ENCODE measurements at places on chromosomes 4 and X. TPM values are rescaled to one million over a fixed set of nuclear protein-coding genes. Genes with fewer than 3 reads are reported as not detected.

DNA sequence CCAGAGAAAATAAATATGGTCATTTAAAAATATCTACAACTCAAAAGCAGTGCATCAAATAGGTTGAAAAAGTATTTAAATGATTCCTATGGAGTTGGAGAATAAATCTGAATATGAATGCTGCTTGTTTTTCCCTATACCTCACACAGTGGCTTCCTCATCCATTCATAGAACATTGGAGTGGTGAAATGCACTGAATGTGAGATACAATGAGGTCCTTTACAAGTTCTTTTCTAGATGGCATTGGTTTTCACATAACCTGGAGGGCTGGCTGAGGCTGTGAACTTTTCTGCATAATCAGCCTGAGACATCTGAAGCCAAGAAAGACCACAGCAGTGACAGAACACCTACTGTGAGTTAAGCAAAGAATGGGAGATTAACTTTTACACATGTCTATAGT, 279.1 kb upstream of the NRK start:
- H3K27ac ChIP-seq, result no peak overlapping the region
- no peaks in the 10 kb centered on the region for H3K4me1 ChIP-seq

DNA sequence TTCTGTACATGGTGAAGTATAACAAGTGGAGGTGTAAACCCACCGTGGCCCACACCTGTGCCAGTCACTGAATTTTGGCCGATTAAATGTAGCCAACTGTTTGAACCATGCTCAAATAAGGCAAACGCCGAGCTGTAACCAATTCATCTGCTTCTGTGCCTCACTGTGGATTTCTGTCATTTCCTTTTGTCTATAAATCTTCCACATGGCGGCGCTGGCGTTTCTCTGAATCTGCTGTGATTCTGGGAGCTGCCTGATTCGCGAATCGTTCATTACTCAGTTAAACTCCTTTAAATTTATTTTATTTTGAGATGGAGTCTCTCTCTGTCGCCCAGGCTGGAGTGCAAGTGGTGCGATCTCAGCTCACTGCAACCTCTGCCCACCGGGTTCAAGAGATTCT, 19.2 kb downstream of the SUPT20HL2 start:
- no peak for DNase-seq
- no peak overlapping the region for H3K27ac ChIP-seq
- no peaks in the 10 kb centered on the region for H3K27me3 ChIP-seq
- no peak overlapping the region for H3K4me3 ChIP-seq
- no peaks in the 10 kb centered on the region for H3K36me3 ChIP-seq

- DNase-seq, result no peak
- no peak overlapping the region for H3K27ac ChIP-seq
- no peak overlapping the region for H3K4me3 ChIP-seq
- H3K4me1 ChIP-seq, result no peaks in the 10 kb centered on the region
These were observed 16.0 kb upstream of the LSM6 start for GRCh38 chr4:146159384-146160058.

- H3K4me3 ChIP-seq, result no peak overlapping the region
- no peaks in the 10 kb centered on the region for H3K27me3 ChIP-seq
- no peaks in the 10 kb centered on the region for H3K36me3 ChIP-seq
- no peak overlapping the region for H3K27ac ChIP-seq
- no peaks in the 10 kb centered on the region for H3K4me1 ChIP-seq
These were observed 95.1 kb downstream of the ARSF start for GRCh38 chrX:3136161-3136961.

- H3K27me3 ChIP-seq, result no peaks in the 10 kb centered on the region
- no peak overlapping the region for H3K4me3 ChIP-seq
- H3K27ac ChIP-seq, result no peak overlapping the region
- H3K36me3 ChIP-seq, result no peaks in the 10 kb centered on the region
These were observed 85.2 kb upstream of the CLCN4 start for GRCh38 chrX:10071451-10072144.

DNA sequence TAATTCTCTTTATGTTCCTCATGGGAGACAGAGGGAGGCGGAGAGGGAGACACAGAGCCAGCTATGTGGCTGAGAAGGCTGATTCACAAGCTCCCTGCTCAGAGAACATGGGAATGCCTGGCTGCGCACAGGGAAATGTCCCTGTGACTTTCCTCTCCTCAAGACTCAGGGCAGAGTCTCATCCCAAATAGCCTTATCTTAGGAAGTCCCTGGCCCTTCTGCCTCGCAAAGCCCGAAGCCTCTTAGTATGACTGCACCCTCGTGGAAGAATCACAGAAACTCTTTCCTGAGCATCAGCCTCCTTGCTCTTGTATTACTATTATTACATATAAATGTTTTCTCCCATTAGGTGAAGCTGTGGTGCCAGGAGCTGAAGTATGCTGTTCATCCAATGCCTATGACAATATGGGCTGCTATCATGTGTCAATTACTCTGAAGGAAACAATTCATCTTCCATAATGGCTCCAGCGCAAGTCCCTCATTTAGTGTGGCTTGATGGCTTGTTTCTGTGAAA, 230.5 kb downstream of the MGST2 start:
- no peak overlapping the region for H3K4me3 ChIP-seq
- no peak for DNase-seq
- no peak overlapping the region for H3K27ac ChIP-seq
- no peaks in the 10 kb centered on the region for H3K36me3 ChIP-seq
- H3K4me1 ChIP-seq, result peaks cover 5% of the 10 kb centered on the region
- H3K27me3 ChIP-seq, result no peaks in the 10 kb centered on the region

- no peaks in the 10 kb centered on the region for H3K27me3 ChIP-seq
- no peak overlapping the region for H3K27ac ChIP-seq
- no peaks in the 10 kb centered on the region for H3K36me3 ChIP-seq
- peaks cover 6% of the 10 kb centered on the region for H3K4me1 ChIP-seq
- H3K4me3 ChIP-seq, result no peak overlapping the region
- DNase-seq, result no peak
These were observed 19.8 kb upstream of the MANBA start for GRCh38 chr4:102780476-102781144.

GRCh38 chrX:110407910-110408545, 49.4 kb downstream of the RTL9 start:
- no peak for DNase-seq
- no peaks in the 10 kb centered on the region for H3K27me3 ChIP-seq
- H3K27ac ChIP-seq, result no peak overlapping the region
- H3K36me3 ChIP-seq, result no peaks in the 10 kb centered on the region

DNA sequence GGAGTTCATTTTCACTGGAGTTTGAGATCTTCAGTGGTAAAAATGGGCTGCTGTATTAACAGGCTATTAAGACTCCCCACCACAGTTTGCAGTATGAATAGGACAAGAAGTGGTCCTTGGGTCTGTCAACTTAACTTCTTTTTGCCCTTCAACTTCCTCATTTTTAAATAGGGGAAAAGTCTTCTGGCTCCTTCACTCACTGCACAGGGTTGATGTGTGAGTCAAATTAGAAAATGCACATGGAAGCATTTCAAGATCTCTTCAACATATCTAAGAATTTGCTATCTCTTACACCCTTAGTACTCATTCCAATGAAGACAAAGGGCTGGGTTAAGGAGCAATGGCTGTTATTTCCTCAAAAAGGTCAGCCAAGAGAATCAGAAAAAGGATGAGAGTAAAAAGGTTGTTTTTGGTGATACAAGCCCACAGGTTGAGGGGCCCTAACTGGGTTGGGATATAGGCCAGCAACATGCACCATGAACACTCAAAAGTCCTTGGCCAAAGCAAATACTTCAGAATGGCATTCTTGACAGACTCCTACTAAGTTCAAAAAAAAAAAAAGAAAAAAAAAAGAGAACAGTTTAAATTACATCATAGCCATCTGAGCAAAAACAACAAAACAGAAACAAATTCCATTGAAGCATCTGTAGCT, 13.4 kb downstream of the PDE5A start:
- no peaks in the 10 kb centered on the region for H3K27me3 ChIP-seq
- peak overlapping the region; percentile 21 for H3K27ac ChIP-seq
- DNase-seq, result no peak

GRCh38 chrX:75596178-75596577, 73.3 kb upstream of the ZDHHC15 start:
- H3K27me3 ChIP-seq, result no peaks in the 10 kb centered on the region
- no peak overlapping the region for H3K4me3 ChIP-seq
- no peak for DNase-seq
- no peak overlapping the region for H3K27ac ChIP-seq
- H3K36me3 ChIP-seq, result no peaks in the 10 kb centered on the region

DNA sequence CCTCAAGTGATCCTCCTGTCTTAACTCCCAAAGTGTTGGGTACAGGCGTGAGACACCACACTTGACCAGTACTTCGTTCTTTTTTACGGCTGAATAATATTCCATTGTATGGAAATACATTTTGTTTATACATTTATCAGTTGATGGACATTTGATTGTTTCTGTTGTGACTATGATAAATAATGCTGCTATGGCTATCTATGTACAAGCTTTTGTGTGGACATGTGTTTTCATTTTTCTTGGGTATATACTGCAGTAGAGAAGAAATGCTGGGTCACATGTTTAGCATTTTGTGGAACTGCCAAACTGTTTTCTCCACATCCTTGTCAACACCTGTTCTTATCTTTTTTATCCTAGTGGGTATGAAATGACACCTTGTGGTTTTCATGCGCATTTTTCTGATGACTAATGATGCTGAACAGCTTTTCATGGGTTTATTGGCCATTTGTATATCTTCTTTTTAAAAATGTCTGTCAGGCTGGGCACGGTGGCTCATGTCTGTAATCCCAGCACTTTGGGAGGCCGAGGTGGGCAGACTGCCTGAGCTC, 37.3 kb downstream of the SAT1 start:
- no peak for DNase-seq
- no peaks in the 10 kb centered on the region for H3K36me3 ChIP-seq
- no peak overlapping the region for H3K4me3 ChIP-seq
- H3K4me1 ChIP-seq, result no peaks in the 10 kb centered on the region

DNA sequence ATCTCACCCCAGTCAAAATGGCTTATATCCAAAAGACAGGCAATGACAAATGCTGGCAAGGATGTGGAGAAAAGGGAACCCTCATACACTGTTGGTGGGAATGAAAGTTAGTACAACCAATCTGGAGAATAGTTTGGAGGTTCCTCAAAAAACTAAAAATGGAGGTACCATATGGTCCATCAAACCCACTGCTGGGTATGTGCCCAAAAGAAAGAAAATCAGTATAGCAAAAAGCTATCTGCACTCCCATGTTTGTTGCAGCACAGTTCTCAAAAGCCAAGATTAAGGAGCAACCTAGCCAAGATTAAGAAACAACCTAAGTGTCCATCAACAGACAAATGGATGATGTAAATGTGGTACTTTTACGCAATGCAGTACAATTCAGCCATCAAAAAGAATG, 70.7 kb downstream of the DCAF12L1 start:
- DNase-seq, result no peak
- no peaks in the 10 kb centered on the region for H3K4me1 ChIP-seq
- no peaks in the 10 kb centered on the region for H3K27me3 ChIP-seq
- no peak overlapping the region for H3K4me3 ChIP-seq
- no peaks in the 10 kb centered on the region for H3K36me3 ChIP-seq
- H3K27ac ChIP-seq, result no peak overlapping the region

DNA sequence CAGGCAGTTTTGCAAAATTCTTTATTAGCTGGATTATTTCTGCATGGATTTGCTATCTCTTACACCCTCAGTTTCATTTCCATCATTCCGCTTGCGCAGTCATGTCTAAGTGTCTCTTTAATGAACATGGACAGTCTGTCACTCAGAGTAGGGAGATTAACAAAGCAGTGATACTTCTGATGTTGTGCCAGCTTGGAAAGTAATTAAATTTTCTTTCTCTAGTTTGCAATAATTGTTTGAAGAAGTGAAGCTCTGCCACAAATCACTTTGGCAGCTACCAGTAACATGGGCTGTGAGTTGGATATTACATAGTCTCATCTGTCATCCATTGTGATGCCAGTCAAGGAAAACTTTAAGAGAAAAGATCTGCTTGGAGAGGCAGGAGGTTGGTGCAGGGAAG, 324.8 kb upstream of the NWD2 start:
- H3K27me3 ChIP-seq, result no peaks in the 10 kb centered on the region
- no peaks in the 10 kb centered on the region for H3K36me3 ChIP-seq
- H3K27ac ChIP-seq, result no peak overlapping the region

- no peaks in the 10 kb centered on the region for H3K4me1 ChIP-seq
- no peaks in the 10 kb centered on the region for H3K27me3 ChIP-seq
- no peak overlapping the region for H3K27ac ChIP-seq
- no peak for DNase-seq
- no peak overlapping the region for H3K4me3 ChIP-seq
These were observed 62.0 kb upstream of the MAGEB2 start for GRCh38 chrX:30153175-30153880.

- no peak overlapping the region for H3K27ac ChIP-seq
- no peaks in the 10 kb centered on the region for H3K36me3 ChIP-seq
- no peak for DNase-seq
- no peak overlapping the region for H3K4me3 ChIP-seq
- no peaks in the 10 kb centered on the region for H3K4me1 ChIP-seq
These were observed 11.5 kb upstream of the HMGB2 start for GRCh38 chr4:173345648-173346047.

The USP38 gene
- total RNA-seq, result 14.7 TPM

The PABPC1L2B gene
- total RNA-seq, result not detected

The ARMCX4 gene
- total RNA-seq, result 12.1 TPM

The RAB40AL gene
- 15.7 TPM for total RNA-seq

The NSG1 gene
- 3.8 TPM for total RNA-seq

The CSAG1 gene
- not detected for total RNA-seq

The EVC2 gene
- total RNA-seq, result 6.4 TPM

The NDNF gene
- 173 TPM for total RNA-seq
